ENCODE measurements at places on chromosomes 11 and 22.
A peak's percentile ranks its signal among the peaks of the same experiment; 100 is the strongest.

GRCh38 chr11:11115475-11115874 lies 237.6 kb downstream of the CSNK2A3 start:
- no peak for DNase-seq

- DNase-seq: no peak
These were observed 168.2 kb downstream of the COMMD9 start for GRCh38 chr11:36121054-36121453.

DNA sequence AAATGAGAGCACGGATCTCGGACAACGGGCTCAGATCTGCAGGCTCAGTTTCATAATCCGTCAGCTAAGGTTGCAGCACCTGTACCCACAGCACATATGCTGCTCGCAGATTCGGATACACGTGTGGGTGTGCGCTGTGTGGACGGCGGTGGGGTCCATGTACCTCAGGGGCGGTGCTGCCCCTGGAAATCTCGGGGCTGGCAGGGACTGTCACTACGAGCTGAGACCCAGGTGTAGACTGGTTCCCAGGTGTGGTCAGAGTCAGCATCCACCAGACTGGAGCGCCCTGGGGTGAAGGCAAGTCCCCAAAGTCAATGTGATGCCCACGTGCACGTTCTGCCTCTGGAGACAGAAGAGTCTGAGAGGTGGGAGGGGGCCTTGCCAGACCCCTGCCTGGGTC lies 989.3 kb downstream of the BRD1 start:
- no peak for DNase-seq

DNA sequence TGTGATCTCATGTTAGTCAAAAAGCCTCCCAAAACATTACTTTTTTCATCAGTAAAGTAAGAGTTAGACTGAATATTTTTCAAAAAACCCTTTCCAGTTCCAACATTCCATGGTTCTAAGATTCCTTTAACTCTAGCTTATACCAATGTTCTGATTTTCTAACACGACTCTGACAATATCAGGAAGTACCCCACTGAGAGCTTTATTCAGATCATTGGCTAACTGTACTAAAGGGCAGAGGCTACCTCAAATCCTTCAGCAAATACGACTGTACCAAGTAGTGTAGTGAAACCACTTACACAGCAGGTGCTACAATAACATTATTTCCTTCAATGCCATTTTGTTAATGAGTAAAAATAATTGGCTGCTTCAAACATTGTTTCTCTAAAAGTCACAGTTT lies 213.4 kb upstream of the PITPNB start:
- DNase-seq: no peak

DNA sequence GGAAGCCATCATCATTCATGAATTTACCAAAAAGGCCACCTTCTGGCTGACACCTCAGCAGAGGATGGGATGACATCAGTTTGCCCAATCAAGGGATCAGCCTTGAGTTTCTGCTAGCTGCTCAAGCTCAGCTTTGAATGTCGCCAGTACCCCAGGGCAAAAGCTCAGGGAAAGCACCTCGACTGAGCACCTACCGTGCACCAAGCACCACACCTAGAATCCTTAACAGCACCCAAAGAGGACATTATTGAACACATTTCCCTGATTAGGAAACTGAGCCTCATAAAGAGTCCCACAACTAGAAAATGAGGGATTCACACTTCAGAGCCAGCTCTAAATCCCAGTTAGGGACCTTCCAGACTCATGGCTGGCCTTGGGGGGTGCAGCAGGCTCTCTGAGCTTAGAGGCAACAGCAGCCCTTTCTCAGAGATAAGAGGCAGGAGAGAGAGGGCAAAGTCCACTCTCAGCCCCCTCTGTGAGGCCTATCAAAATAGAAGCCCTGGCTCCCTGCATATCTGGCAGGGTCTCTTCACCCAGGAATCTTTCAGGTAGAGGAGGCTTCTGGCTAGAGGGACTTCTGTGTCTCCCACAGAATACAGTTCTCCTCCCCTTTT lies 13.4 kb upstream of the DAGLA start:
- DNase-seq: no peak

GRCh38 chr11:77446911-77447629 lies 26.8 kb downstream of the PAK1 start:
- no peak for DNase-seq

DNA sequence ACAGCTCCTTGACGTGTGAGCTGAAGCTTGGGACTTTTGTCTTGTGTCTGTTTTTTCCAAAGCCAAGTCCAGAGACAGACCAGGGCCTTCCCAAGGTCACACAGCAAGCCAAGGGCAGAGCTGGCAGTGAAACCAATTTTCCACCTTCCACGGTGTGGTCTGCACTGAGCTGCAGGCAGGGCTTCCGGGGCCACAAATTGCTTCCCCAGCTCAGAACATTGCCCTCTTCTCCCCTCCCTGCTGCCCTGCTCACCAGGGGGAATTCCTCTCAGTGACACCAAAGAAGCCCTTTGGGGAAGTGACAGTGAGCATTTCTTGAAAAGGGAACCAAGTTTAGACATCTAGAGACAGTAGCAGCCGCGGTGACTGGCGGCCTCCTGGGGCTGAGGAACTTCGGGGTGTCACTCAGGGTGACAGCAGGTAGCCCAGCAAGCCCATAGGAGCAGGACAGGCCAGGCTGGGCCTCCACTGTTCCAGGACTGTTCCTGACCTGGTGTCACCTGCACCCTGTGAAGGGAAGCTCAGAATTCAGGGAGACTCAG lies 9.2 kb downstream of the FXYD2 start:
- DNase-seq: no peak

- DNase-seq: no peak
These were observed 25.4 kb downstream of the MICAL3 start for GRCh38 chr22:17998913-17999312.

DNA sequence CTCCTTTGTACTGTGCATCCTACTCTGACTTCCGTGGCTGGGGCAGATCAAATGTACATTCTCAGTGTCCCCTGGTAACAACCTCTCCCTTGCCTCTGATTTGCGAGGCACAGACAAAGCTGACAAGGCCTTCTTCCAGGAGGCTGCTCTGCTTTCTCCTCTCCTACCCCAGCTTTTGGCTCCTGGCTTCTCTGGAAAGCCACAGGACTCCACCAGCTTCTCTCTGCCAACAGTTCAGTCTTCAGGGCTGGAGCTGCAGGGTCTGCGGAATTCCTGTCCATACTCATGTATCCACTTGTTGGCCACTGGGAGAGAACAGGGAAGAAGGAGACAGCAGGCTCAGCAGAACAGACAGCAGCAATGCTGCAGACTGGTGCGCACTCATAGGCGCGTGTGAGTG lies 44.4 kb downstream of the P4HA3 start:
- no peak for DNase-seq

GRCh38 chr11:68997124-68997994 lies 15.7 kb downstream of the MRGPRF start:
- DNase-seq: no peak

DNA sequence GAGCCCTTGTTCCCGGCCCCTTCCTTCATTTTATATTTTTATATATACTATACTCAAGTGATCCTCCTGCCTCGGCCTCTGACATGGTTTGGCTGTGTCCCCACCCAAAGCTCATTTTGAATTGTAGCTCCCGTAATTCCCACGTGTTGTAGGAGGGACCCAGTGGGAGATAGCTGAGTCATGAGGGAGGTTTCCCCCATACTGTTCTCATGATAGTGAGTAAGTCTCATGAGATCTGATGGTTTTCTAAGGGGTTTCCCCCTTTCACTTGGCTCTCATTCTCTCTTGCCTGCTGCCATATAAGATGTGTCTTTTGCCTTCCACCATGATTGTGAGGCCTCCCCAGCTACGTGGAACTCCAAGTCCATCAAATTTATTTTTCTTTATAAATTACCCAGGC lies 7.2 kb upstream of the ZNF280A start:
- DNase-seq: no peak

GRCh38 chr22:32570501-32570900 lies 95.9 kb downstream of the FBXO7 start:
- DNase-seq: no peak

DNA sequence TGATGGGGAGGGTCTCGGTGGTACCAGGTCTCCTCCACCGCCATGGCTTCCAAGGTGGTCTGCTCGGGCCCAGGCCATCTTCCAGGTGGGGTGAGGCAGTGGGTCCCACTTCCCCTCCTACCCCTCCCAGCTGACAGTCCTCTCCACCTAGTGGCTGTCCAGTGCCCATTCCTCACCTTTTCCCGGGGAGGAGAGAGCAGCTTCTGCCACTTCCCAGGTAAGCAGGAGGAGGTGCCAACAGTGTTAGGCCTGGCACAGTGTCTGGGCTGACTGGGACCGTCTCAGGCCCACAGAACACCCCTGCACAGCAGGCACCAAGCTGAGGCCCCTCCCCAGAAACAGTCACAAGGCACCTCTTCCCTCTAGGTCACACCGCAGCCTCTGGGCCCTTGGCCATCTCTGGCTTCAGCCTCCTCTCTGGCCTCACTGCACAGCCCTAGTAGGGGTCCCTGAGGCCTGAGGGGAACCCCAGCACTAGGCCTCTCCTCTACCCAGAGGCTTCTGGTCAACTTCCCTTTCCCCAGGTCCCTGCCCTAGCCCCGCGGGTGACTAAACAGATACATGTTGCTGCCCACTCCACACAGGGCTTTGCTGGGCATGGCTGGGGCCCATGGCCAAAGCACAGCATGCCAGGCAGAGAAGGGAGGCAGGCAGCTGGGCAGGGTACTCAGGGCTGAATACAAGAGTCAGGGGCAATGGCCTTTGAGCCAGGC lies 2.3 kb upstream of the ANKRD13D start:
- DNase-seq: no peak

DNA sequence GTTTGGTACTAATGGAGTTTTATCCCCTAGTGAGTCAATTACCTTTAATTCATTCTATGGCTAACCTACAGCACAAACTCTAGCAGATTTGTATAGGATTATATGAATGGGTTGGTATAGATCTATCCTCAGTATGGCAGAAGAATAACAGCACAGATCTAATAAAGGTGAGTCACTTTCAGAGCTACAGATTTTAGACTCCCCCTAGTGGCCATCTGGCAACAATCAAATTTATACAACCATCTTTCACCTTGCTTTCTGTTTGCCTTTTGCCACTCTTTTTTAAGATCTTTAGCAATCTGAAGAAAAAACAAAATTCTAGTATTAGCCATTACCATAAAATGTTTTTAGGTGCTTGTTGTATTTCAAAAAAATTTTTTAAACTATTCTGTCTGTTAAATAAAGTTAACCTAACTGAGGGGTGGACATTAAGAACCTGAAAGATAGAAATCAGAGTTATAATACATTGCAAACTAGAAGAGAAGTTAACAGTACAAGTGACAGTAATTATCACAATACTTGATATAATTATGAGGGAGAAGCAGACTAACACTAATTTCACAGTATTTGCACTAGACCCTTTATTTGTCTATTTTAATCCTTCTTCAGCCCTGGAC lies 25.8 kb downstream of the DDIAS start:
- peak; percentile 37 for DNase-seq

GRCh38 chr11:119828819-119829218 lies 99.8 kb upstream of the NECTIN1 start:
- no peak for DNase-seq

DNA sequence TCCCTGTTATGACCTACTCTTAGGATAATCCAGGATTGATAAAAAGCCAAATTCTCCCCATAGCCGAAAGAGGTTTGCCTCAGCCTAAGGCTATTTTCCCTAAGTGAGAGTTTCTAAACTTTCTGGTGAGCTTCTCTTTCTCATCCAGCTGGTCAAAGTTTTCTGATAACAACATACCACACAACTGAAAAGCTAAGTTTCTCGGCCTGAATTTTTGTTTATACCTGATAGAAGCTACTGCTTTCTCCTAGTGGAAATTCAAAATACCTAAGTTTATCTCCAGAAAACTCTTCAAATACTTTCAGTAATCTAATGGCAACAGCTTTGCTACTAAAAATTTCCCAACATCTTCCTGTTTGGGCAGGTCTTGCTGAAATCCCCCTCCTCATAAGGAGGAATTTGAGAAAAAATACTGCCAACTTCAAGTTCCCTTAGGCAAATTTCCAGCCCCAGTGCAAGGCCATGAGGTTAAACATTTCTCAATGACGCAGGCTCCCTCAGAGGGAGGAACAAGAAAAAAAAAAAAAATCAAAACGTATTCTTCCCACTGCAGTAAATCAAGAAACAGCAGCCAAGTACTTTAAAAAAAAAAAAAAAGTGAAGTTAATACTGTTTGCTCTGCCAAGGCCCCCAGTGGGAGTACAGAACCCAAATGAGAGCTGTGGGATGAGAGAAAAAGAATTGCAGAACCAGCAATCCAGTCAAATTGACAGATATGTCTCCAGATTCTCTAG lies 127.0 kb downstream of the MRTFA start:
- no peak for DNase-seq

DNA sequence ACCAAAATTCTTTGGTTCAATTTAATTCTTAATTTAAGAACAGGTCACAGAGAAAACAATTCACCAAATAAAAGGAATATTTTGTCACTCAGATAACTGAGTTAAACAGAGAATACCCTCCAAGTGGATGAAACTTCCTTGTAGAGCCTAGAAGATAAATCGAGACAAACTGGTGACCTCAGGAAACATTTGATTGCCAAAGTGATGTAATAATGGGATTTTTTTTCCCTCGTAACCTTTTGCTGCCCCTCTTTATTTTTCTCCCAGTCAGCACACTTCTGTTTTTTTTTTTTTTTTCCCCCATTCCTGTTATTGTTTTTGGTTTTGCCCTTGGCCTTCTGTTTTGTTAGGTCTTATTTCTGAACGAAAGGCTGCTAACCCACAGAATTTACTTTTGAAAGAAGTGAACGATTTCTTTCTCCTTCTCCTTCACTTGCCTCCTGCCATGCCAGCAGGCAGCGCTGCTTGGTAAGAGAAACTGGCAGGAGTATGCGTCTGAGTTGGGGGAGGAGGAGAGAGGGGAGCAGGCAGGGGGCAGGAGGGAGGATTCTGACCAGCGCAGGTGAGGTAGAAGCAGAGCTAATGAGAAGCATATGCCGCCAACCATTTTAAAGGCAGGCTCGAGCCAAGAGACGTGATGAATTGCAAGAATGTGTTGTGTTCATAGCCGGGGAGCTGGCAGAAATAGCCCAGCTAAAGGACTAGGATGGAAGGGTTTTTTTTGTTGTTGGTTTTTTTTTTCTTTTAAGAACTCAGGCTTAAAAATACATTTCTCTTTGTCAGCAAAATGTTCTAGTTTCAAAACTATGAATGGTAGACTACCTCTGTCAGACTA lies 121.9 kb upstream of the MTMR2 start:
- no peak for DNase-seq

GRCh38 chr11:72336163-72336562 lies 92.2 kb upstream of the PHOX2A start:
- no peak for DNase-seq

DNA sequence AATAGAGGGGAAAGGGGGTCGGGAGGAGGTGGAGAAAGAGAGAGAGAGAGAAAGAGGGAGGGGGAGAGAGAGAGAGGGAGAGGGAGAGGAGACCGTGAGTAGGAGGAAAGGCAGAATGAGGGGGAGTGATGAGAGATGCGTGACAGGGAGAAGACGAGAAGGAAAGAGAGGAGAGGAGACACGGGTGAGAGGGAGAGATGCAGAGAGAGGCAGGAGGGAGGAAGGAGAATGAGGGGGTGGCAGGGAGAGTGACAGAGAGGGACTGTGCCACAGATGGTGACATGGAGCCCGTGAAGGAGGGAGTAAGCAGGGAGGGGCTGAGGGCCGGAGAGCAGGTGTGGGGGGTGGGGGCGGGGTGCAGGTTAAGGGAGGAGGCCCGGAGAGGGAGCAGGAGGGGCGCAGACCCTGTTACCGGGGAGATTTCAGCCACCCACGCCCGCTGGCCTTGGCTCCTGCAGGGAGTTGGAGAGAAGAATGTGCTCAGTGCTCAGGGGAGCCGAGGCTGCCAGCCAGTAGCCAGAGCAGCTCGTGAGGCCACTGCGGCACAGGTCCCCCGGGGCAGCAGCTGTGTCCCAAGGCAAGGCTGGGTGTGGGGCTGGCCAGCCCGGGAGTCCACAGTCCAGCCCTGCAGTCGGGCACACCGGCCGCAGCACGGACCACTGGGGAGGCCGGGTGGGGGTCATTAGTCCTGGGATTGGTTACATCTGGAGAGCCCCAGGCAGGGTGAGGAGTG lies at the start of gene SSTR3:
TSS of gene SSTR3 (minus strand) at position 304 of the 733 bp plus-strand sequence. CDS start 4,674 bp downstream, outside the sequence.
- no peak for DNase-seq

All from H54 (cell line).